ENCODE measurements at places on chromosomes 4 and X.

DNA sequence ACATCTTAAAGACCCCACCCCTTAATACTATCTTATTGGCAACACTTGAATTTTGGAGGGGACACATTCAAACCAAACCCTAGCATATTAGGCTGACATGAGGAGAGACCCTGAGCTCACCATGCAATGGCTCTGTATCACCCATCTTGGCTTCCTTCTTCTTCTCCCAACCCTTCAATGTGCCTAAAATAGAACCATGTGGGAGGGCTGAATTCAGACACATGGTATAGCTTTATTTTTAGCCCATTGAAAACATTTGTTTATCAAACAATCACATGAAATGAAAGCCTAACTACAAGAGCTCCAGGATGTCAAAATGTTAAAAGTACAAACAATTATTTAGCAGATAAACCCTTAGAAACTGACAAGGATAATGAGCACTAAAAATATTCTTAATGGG lies 81.6 kb downstream of the RASL11B start:
- no peak for DNase-seq

- DNase-seq = no peak
Observed at GRCh38 chrX:51891821-51892551, 1.4 kb upstream of the MAGED1 start.

- DNase-seq = no peak
Observed at GRCh38 chr4:74751856-74752255, 42.5 kb downstream of the BTC start.

- DNase-seq = no peak
Observed at GRCh38 chr4:147909225-147909624, 177.3 kb downstream of the ARHGAP10 start.

GRCh38 chr4:97238956-97239666 lies 904.2 kb downstream of the STPG2 start:
- no peak for DNase-seq

- DNase-seq = no peak
Observed at GRCh38 chr4:6941796-6942195, 32.2 kb downstream of the TBC1D14 start.

GRCh38 chr4:7722766-7723387 lies 216.8 kb downstream of the AFAP1 start:
- no peak for DNase-seq

GRCh38 chr4:113065629-113066028 lies 16.2 kb downstream of the ANK2 start:
- DNase-seq = no peak

DNA sequence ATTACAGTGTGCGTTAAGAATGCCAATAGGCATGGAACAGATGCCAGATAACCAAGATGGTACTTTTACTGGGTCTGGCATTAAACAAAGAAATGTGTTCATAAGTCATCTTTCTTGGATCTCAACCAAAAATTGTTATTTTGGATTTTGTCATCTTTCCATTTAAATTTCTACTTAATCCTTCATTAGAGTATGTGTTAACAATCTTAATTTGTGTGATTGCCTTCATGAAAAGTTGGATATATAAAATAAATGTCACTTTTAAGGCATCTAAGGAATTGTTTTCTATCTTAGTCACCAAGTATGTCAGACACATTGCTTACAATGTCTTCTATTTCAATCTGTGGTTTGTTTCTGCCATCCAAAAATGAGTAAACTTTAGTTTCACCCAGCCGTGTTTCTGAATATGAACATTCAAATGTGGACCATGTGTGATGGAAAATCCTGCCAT lies 87.5 kb downstream of the PALLD start:
- DNase-seq = no peak

DNA sequence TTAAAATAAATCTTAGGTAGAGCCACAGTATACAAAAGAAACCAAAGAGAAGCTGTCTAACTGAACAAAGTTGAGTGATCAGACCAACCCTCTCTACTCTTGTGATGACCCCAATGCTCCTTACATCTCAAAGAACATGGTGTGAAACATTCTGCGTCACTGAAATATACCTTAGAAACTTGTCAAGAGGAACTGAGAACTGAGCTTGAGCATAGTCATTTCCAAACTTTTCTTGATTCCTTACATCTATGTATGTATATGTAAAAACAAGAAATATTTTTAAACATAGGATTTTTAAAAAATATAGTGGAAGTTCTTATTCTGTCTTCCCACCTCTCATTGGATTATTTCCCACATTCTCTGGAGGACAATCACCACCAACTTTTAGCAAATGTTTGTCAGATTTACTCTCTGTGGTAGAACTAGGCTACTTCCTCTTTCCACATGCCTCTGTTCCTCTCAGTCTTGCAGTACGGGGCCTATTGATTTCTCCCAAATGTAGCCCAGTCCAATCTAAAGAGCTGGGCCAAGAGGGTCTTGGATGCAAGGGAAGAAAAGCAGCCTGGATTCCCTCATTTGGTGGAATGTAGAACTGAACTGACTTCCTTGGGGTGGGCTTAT lies 98.2 kb upstream of the HHIP start:
- no peak for DNase-seq

DNA sequence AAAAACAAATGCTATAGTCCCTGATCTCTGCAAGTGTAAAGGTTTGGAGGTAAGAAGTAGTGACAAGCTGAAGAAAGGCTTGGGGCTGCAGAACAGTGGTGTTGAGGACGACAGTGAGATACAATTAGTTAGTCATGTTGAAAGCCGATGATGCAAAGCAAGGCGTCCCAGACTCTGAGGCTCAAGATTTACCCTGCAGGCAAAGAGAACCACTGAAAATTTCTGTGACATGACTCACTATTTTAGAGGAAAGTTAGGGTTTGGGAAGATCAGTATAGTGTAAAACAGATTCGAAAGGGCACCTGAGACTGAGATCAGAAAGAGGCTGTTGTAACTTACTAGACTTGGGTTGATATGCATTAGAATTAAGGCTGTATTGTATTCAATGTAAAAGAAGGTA lies 281.3 kb upstream of the FTHL17 start:
- DNase-seq = no peak
